Progenitor cell of endocrine pancreas (in vitro differentiated cells): ENCODE measurements at places on chromosomes 7 and 10. TPM values are rescaled to one million over a fixed set of nuclear protein-coding genes. Genes with fewer than 3 reads are reported as not detected.

GRCh38 chr7:22487978-22488642 is 11.9 kb downstream of the STEAP1B start:
- H3K27me3 ChIP-seq = peaks cover 5% of the 10 kb centered on the region
- H3K4me3 ChIP-seq = no peak overlapping the region
- no peak for DNase-seq

- H3K27ac ChIP-seq = no peak overlapping the region
- H3K27me3 ChIP-seq = peaks cover 7% of the 10 kb centered on the region
- DNase-seq = no peak
- no peak overlapping the region for H3K4me3 ChIP-seq
Observed at GRCh38 chr7:28301148-28301641, 111.1 kb upstream of the CREB5 start.

The MOGAT3 gene
- not detected in 2 replicates for total RNA-seq

GRCh38 chr10:7421526-7421925 is 10.7 kb upstream of the SFMBT2 start:
- H3K27me3 ChIP-seq = peaks cover 64% of the 10 kb centered on the region
- no peak overlapping the region for H3K4me3 ChIP-seq
- no peak for DNase-seq
- H3K36me3 ChIP-seq = no peaks in the 10 kb centered on the region

GRCh38 chr7:112272921-112273561 is 66.5 kb downstream of the ZNF277 start:
- H3K27me3 ChIP-seq = no peaks in the 10 kb centered on the region
- no peak for DNase-seq
- peaks cover 1% of the 10 kb centered on the region for H3K36me3 ChIP-seq
- no peak overlapping the region for H3K4me3 ChIP-seq
- peaks cover 12% of the 10 kb centered on the region for H3K4me1 ChIP-seq
- no peak overlapping the region for H3K27ac ChIP-seq

The PHYHIPL gene
- total RNA-seq = 1.3 and 2.5 TPM in 2 replicates

The FGFR2 gene
- 146 and 149 TPM in 2 replicates for total RNA-seq

The INTS1 gene
- total RNA-seq = 145 and 150 TPM in 2 replicates

The TEX47 gene
- not detected in 2 replicates for total RNA-seq

DNA sequence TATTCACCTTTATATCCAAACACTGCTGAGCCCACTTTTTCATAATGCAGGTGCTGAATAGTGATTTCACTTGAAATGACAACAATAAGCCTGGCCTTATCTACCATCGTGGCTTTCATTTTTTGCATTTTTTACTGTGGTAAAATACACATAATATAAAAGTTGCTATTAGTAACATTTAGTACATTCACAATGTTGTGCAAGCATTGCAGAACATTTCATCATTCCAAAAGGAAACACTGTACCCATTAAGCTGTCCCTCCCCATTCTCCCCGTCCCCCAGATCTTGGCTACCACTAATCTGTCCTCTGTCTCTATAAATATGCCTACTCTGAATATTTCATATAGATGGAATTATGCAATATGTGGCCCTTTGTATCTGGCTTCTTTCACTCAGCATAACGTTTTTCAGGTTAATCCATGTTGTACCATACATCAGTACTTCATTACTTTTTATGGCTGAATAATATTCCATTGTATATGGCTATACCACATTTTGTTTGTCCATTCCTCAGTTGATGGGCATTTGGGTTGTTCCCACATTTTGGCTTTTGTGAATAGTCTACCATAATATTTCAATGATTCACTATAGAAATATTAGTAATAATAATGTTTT is 68.5 kb upstream of the ARID5B start:
- DNase-seq = no peak
- peaks cover 29% of the 10 kb centered on the region for H3K4me1 ChIP-seq
- no peak overlapping the region for H3K4me3 ChIP-seq
- H3K36me3 ChIP-seq = peaks cover 3% of the 10 kb centered on the region
- H3K27me3 ChIP-seq = no peaks in the 10 kb centered on the region

GRCh38 chr7:87038993-87039690 is 20.3 kb downstream of the ELAPOR2 start:
- DNase-seq = no peak
- H3K4me3 ChIP-seq = peak overlapping the region; percentile 83
- no peaks in the 10 kb centered on the region for H3K27me3 ChIP-seq
- H3K4me1 ChIP-seq = peaks cover 20% of the 10 kb centered on the region
- peak overlapping the region; percentile 100 for H3K27ac ChIP-seq

DNA sequence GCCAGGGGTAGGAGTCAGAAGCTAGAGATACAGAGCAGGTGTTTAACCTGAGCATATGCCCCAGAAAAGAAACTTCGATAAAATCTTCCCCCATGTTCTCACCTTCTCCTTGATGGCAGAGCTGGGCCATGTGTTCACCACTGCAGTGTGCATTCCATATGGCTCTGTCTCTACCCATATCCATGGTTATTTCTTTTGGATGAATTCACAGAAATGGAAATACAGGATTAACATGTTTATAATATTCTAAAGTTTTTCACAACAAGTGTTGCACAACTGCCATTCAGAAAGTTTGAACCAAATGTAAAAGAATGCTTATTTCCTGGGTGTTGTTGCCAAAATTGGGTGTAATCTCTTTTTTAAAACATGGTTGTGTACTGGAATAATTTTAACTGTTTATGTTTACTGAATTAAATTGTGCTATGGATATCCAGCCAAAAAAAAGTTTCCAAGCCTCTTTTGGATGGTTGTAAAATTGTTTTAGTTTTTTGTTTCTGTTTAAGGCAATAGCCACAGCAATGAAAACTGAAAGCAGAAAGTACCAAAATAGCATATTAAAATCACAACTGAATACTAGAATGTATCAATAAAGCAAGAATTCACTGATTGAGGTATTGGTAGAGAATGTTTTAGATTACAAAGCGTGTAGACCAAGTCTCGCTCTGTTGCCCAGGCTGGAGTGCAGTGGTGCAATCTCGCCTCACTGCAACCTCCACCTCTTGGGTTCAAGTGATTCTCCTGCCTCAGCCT is 19.9 kb upstream of the CCNY start:
- H3K27me3 ChIP-seq = no peaks in the 10 kb centered on the region
- H3K4me3 ChIP-seq = no peak overlapping the region
- no peaks in the 10 kb centered on the region for H3K4me1 ChIP-seq
- no peak overlapping the region for H3K27ac ChIP-seq
- H3K36me3 ChIP-seq = peaks cover 28% of the 10 kb centered on the region

- peaks cover 2% of the 10 kb centered on the region for H3K4me1 ChIP-seq
- H3K36me3 ChIP-seq = no peaks in the 10 kb centered on the region
- H3K27me3 ChIP-seq = peaks cover 40% of the 10 kb centered on the region
- no peak overlapping the region for H3K4me3 ChIP-seq
Observed at GRCh38 chr7:33883671-33883965, 21.7 kb upstream of the BMPER start.

DNA sequence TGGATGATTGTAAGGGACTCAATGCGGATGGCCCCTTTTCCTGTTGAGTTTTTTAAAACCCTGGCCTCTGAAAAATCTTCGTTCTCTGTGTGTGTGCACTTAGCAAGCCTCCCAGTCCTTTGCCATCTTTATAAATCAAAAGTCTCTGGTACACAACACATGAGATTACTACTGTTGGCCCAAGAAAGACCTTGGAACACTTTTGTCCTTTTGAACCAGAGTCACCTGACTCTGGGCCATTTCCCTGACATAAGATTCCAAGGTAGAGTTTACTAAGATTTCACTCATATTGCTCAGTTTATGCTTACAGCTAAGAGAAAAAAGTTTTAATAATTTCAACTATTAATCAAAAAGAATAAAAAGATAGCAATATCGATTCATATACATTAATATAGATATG is 64.7 kb upstream of the IFRD1 start:
- H3K36me3 ChIP-seq = no peaks in the 10 kb centered on the region
- H3K4me1 ChIP-seq = peaks cover 5% of the 10 kb centered on the region
- H3K4me3 ChIP-seq = no peak overlapping the region
- no peak for DNase-seq
- no peaks in the 10 kb centered on the region for H3K27me3 ChIP-seq

- peaks cover 7% of the 10 kb centered on the region for H3K4me1 ChIP-seq
- no peak overlapping the region for H3K4me3 ChIP-seq
- no peaks in the 10 kb centered on the region for H3K36me3 ChIP-seq
- H3K27me3 ChIP-seq = no peaks in the 10 kb centered on the region
Observed at GRCh38 chr10:60236869-60237524, 152.7 kb downstream of the ANK3 start.

The CCL24 gene
- total RNA-seq = not detected in 2 replicates

DNA sequence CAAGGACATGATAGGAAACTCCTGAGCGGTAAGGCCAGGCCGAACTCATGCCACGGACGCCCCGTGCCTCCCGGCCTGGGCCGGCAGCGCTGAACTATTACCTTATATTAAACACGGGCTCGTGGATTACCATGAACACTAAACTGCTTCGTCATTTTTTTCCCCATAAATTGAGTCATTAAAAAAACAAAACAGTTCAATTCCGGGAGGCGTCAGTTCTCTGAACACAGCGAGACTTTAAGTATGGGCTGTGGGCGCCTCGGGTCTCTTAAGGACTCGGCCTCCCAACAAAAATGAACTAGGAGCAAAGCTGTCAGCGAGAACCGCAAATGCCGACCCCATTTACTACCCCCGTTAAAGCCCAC is 519 bp downstream of the PITRM1 start:
- peaks cover 6% of the 10 kb centered on the region for H3K36me3 ChIP-seq
- no peak for DNase-seq
- peaks cover 3% of the 10 kb centered on the region for H3K4me1 ChIP-seq
- peak overlapping the region; percentile 88 for H3K4me3 ChIP-seq
- H3K27me3 ChIP-seq = no peaks in the 10 kb centered on the region

DNA sequence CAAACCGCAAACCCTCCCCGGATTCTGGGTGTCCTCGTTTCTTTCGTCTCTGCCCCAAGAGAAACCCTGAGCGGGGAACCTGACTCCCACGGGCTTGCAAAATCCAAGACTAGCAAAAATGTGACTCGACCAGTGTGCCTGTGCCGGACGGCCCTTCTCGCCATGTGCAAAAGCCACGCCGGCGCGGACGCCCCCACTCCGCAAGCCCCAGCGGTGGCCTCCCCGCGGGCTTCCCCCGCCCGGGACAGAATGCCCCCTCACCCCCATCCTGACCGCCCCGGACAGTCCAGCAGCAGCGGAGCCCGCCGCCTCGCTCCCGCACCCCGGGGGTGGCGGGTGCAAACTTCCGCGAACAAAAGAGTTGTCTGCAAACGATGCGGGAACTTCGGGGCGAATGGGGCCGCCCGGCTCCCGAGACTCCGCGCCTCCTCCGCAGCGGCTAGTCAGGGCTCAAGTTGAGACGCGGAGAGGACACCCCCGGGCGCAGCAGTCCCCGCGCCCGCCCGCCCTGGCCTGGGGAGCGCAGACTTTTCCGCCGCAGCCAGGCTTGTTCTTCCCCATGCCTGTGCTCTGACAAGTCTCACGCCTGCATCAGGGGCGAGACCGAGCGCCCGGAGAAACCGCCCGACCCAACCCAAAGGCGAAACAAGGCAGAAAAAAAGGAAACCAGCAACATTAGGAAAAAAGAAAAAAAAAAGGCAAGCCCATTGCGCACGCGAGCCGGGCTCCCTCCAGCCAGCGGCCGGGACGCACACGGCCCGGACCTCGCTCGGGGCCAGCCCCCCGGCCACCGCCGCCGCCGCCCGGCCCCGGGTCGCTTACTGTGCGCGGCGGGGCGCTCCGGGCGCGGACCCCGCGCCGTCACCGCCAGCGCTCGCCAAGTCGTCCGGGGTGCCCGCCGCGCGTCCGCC is 732 bp downstream of the FAM53B start:
- peaks cover 50% of the 10 kb centered on the region for H3K4me1 ChIP-seq
- H3K36me3 ChIP-seq = no peaks in the 10 kb centered on the region
- peak overlapping the region; percentile 98 for H3K27ac ChIP-seq
- no peaks in the 10 kb centered on the region for H3K27me3 ChIP-seq

DNA sequence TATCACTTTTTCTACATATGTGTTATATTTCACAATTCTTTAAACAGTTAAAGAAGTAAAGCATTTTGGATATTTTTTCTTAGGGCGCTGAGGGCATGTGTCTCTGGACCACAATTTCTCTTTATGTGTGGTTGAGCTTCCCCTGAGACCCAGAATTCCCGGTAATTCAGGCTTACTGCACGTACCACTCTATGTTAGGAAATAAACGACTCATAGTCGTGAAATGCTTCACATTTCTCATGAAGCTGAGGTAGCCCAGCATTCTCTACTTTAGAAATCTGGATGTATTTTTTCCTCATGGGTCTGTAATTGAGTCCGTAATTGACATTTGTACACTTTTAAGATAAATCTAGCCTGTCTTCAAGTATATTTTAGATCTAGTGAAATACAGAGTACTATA is 170.6 kb downstream of the FZD1 start:
- no peak overlapping the region for H3K27ac ChIP-seq
- no peak overlapping the region for H3K4me3 ChIP-seq
- peaks cover 2% of the 10 kb centered on the region for H3K36me3 ChIP-seq
- H3K27me3 ChIP-seq = no peaks in the 10 kb centered on the region

- peaks cover 7% of the 10 kb centered on the region for H3K36me3 ChIP-seq
- no peaks in the 10 kb centered on the region for H3K27me3 ChIP-seq
- H3K4me3 ChIP-seq = no peak overlapping the region
- peak overlapping the region; percentile 73 for H3K27ac ChIP-seq
- H3K4me1 ChIP-seq = peaks cover 57% of the 10 kb centered on the region
- DNase-seq = no peak
Observed at GRCh38 chr10:97781618-97782331, 10.0 kb upstream of the SFRP5 start.

The KCNMA1 gene
- 5.8 and 7.3 TPM in 2 replicates for total RNA-seq

DNA sequence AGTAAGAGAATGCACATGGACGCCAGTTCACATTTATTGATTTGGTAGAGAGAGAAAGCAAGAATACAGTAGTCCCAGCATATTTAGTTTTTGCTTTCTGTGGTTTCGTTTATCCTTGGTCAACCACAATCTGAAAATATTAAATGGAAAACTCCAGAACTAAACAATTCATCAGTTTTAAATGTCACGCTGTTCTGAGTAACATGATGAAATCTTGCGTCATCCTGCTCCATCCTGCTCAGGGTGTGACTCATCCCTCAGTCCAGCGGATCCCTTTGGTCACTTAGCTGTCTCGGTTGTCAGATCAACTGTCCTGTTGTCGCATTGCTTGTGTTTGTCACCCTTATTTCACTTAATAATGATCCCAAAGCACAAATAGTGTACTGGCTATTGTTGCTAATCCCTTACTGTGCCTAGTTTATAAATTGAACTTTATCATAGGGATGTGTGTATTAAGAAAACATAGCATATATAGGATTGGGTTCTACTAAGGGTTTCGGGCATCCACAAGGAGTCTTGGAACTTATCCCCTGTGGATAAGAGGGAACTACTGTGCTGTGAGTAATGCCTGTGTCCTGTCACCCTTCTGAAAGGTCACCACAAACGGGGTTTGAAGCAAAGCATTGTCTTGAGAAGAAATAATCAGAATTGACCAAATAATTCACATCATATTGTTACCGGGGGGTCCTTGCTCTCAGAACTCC is 73.6 kb downstream of the OTUD1 start:
- no peaks in the 10 kb centered on the region for H3K4me1 ChIP-seq
- H3K4me3 ChIP-seq = no peak overlapping the region
- peaks cover 1% of the 10 kb centered on the region for H3K36me3 ChIP-seq
- peaks cover 13% of the 10 kb centered on the region for H3K27me3 ChIP-seq
- DNase-seq = no peak
- peak overlapping the region; percentile 20 for H3K27ac ChIP-seq

The FAM241B gene
- total RNA-seq = 42.4 and 44.2 TPM in 2 replicates

The PRLHR gene
- 1.5 and 1.7 TPM in 2 replicates for total RNA-seq

- H3K27me3 ChIP-seq = peaks cover 20% of the 10 kb centered on the region
- no peak overlapping the region for H3K4me3 ChIP-seq
- peaks cover under 1% of the 10 kb centered on the region for H3K4me1 ChIP-seq
- H3K27ac ChIP-seq = no peak overlapping the region
- DNase-seq = no peak
Observed at GRCh38 chr10:129716211-129716681, 247.8 kb downstream of the EBF3 start.
